ENCODE measurements at places on chromosomes 13 and 19.

GRCh38 chr19:31099515-31100205 lies 249.6 kb downstream of the TSHZ3 start:
- no peak for DNase-seq

- peak; percentile 41 for DNase-seq
These were observed 709 bp downstream of the N4BP2L1 start for GRCh38 chr13:32426990-32427851.

GRCh38 chr13:76229281-76229680 lies 593.2 kb downstream of the LMO7 start:
- DNase-seq: no peak

GRCh38 chr13:32159137-32159869 lies 127.7 kb downstream of the FRY start:
- DNase-seq: no peak

DNA sequence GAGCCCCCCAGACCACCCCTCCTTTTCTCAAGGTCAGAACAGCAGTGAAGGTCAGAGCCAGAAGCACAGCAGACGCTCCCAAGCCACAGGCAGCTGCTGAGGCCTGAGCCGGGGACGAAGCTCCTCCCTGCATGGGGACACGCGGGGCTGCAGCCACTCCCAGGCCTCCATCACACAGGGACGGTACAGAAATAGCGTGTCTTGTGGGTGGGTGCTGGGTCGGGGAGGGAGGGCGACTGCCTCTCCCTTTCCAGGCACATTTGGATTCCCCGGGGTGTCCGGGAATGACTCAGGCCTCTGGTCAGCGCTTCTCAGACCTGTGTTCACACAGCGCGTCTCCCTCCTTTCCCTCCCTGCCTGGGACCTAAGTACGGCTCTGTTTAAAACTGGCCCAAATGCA lies 33.2 kb downstream of the RASA3 start:
- no peak for DNase-seq

GRCh38 chr13:90835826-90836225 lies 511.7 kb upstream of the MIR17HG start:
- no peak for DNase-seq

- no peak for DNase-seq
These were observed 37.0 kb upstream of the NANOS3 start for GRCh38 chr19:13839938-13840304.

DNA sequence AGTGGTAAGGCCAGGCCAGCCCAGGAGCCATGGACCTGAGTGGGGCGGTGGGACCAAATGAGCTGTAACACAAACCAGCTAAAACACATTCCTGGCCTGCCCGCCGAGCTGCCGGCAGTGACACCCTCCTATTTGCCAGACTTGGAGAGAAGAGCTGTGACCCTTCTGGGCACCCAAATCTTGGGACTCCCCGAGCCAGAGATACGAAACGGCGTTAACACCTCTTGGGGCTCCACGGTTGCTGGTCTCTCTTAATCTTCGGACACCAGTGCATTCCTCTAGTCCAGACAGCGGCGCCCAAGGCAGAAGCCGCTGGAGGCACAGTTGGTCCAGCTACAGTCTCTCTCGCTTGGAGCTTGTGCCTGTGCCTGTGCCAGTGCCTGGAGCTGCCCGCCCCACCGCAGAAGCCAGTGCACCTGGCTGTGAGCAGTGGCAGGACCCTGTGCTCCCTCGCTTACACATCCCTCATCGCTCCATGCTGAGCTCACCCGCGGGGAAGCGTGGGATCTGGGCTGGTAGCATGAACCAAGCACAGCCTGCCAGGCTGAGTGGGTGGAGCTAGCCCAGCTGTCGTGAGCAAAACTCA lies 147.2 kb upstream of the KLHL1 start:
- no peak for DNase-seq

- no peak for DNase-seq
These were observed 23.5 kb upstream of the USP12 start for GRCh38 chr13:27194895-27195764.

- DNase-seq: no peak
These were observed 45.3 kb downstream of the RGCC start for GRCh38 chr13:41502673-41503072.

GRCh38 chr19:42345191-42345812 lies 19.9 kb downstream of the MEGF8 start:
- DNase-seq: no peak

- no peak for DNase-seq
These were observed 43.0 kb upstream of the UBL3 start for GRCh38 chr13:29893438-29893837.

DNA sequence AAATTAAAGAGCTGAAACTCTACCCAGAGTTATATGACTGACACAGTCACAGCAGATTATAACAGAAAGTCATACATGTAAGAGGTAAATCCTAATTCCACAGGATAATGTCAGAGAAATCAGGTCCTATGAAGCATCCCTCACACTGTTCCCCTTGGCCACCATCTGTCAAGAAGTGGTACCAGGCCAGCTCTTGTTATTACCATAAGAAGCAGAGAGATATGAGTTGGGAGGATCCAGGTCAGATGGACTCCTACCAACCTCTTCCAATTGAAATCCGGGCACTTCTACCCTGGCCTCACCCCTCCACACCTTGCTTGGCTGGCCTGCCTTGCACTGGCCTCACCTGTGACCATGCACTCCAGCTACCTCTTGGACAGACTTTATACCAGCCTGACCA lies 353.2 kb downstream of the DNAJC15 start:
- no peak for DNase-seq

DNA sequence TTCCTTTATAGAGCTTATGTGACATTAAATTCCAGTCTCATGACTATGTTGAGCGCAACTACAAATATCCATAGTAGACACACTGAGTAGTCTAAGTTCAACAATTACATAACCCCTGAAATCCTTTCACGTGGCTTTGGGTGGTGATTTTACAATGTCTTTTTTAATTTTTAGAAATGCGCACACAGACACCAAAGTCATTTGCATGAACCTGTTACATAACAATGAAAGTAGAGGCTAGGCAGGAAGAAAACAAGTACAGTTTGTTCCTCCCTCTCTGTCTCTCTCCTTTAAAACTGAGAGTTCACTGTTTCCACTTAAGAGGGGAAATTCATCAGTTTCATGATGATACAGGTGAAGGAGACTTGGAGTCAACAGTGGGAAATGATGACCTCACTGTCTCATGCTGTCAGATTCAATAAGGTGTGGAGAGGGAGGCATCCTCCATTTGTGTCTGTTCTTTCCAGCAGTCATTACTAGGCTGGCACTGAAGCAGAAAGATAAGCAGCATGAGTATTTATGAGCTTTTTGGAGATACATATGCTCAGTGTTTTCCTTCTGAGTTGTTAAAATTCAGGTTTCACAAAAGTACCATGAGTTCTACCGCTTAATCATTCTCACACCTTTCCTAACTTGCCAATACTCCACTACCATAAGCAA lies 201.8 kb downstream of the LHFPL6 start:
- no peak for DNase-seq

GRCh38 chr13:42561752-42562467 lies 12.0 kb upstream of the TNFSF11 start:
- DNase-seq: no peak

GRCh38 chr19:10678813-10679212 lies 22.4 kb upstream of the QTRT1 start:
- no peak for DNase-seq

GRCh38 chr13:39038569-39039030 lies 344 bp downstream of the NHLRC3 start:
- peak; percentile 36 for DNase-seq

- DNase-seq: no peak
These were observed 152.9 kb downstream of the EFNB2 start for GRCh38 chr13:106382534-106382933.

- peak; percentile 13 for DNase-seq
These were observed 70.5 kb upstream of the ZNF420 start for GRCh38 chr19:37007587-37008220.

DNA sequence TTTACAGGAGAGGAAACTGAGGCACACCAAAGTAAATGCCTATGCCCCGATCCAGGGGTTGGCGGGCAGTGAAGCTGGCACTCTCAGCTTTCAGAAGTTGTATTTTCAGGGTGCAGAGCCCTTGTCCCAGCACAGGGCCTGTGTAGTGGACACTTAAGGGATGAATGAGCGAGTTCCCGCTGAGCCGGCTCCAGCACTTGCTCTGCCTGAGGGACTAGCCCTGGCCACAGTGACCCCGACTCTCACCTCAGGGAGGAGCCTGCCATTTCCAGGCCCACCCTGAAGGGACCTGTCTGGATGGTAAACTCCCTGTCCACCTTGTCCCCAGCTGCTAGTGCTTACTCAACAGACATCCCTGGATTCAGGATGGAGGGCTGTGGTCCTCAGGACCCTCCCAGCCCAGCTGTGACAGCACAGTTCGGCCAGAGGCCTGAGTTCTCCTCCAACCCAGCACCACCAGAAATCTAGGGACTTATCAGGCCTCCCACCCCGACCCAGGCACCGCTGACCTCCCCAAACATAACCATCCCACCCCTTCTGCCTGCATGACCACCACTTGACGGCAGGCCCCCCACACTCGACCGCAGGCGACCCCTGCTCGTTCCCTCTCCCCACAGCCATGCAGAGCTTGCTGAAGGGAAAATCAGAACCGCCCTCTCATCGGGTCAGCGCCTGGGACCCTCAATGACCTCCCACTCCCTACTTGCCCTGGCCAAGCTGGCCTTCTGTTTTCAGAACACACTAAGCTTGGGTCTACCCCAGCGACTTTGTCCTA lies 8.4 kb downstream of the PPP6R1 start:
- no peak for DNase-seq

DNA sequence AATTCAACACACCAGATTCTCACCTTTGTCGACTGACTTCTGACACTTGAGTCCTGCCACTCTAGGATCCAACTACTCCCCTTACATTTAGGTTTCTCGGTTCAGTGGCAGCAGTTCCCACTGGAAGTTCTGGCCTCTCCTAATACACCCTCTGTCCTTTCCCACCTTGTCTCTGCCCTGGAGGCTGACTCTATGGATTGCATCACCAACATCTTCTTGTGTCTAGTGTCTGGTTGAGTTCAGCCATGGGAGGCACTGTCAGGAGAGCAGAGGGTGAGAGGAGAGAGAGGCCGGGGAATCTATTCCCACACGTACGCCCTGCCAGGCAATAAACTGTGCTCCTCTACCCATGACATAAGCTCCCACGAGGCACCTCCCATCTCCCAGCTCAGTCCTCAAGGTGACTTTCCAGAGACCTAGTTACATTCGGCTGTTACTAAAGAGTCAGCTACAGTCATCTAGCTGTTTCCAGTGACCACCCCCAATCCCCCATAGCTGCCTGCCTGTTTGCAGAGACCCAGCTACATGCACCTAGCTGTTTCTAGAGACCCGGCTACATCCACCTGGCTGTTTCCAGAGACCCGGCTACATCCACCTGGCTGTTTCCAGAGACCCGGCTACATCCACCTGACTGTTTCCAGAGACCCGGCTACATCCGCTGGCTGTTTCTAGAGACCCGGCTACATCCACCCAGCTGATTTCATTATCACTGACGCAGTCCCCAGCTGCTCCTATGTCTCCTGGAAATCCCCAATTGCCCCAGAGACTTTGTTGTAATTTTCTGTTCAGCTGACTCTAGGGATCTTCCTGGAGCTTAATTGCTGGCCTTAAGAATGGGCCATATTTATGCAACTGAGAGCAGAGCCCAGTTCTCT lies 8.1 kb upstream of the LILRB4 start:
- DNase-seq: no peak

DNA sequence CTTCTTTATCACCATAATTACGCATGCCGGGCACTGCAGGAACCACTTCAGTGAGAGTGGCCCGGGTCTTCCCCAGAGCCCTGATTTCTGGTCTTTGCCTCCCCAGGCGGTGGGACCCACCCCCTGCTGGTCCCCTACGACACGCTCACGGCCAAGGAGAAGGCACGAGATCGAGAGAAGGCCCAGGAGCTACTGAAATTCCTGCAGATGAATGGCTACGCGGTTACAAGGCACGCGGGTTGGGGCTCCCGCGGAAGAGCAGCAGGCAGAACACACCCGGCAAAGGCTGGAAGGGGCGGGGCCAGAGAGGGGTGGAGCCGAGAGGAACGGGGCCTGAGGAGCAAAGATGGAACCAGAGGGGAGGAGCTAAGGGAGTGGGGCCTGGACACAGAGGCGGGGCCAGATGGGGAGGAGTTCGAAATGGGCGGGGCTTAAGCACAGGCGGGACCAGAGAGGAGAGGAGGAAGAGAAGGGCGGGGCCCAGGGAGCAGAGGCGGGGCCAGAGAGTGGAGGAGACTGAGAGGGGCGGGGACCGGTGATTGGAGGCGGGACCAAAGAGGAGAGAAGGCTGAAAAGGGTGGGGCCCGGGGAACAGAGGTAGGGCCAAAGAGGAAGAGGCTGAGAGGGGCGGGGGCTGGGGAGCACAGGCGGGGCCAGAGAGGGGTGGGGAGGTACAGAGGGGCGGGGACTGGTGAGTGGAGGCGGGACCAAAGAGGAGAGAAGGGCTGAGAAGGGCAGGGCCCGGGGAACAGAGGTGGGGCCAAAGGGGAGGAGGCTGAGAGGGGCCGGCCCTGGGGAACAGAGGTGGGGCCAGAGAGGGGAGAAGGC lies 73.4 kb downstream of the RYR1 start:
- DNase-seq: peak; percentile 89

DNA sequence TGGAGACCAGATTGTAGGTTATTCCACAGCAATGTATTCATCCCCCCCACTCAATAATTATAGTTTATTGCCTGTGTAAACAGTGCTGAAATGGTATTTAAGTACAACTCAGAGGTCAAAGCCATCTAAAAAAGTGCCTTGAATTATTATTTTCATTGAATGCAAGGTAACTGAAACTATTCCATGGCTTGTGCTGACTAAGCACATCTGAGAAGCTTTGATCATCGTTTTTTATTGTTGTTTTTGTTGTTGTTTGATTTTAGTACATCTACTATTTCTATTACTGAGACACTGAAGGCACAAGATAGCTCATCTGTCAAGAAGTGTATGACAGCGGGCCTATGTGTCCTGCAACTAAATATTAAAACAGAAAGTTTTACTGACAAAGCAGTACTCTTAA lies 308.0 kb downstream of the OXGR1 start:
- no peak for DNase-seq

- DNase-seq: no peak
These were observed 264.6 kb downstream of the NHLRC3 start for GRCh38 chr13:39302820-39303219.

Data from T-helper 17 cell (primary cell).